Mucosa of descending colon (tissue), 3 donors: ENCODE measurements at places on chromosomes 12 and 14.
A peak's percentile ranks its signal among the peaks of the same experiment; 100 is the strongest.

DNA sequence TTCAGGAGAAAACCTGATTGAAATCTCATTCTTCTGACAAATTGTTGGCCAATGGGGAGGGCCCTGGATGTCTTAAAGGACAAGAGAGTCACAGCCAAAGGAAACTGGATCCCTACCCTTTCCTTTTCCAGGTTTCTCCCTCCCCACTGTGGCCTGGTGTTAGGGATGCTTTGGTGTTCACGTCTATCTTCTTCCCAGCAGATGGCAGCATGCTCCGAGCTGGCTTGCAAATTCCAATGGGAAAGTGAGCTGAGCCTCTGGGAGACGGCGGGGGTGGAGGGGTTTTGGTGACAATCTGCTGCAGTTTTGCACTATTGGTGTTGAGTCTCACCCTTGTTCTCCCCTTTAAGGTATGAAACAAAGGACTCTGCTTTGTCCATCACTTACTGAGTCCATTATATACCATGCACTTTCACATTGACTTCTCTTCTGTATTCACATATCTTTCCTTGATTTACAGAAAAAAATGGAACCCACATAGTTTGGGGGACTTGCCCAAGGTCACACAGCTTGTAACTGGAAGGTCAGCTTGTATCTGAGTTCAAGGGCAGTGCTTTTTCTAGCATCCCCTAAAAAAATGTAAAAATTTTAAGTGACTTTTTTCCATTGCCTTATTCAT is 39.3 kb downstream of the CCDC177 start:
- DNase-seq, result peak; percentile 51

DNA sequence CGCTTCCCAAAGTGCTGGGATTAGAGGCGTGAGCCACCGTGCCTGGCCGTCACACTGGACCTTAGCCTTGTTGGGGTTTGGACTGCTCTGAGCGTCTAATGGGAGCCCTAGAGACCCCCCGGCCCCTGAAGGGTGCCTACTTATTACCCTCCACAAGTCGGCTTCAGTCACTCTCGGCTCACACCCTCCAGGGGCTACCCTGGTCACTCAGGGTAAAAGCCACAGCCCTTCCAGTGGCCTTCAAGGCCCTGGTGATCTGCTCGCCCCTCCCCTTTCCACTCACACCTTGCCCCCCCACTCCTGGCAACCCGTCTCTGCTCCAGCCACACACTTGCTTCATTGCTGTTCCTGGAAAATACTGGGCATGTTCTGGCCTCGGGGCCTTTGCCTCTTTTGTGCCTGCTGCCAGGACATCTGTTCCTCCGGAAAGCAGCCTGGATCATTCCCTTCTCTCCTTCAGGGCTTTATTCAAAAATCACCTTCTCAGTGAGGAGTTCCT is 3.6 kb upstream of the MORN3 start:
- peak; percentile 66 for DNase-seq

DNA sequence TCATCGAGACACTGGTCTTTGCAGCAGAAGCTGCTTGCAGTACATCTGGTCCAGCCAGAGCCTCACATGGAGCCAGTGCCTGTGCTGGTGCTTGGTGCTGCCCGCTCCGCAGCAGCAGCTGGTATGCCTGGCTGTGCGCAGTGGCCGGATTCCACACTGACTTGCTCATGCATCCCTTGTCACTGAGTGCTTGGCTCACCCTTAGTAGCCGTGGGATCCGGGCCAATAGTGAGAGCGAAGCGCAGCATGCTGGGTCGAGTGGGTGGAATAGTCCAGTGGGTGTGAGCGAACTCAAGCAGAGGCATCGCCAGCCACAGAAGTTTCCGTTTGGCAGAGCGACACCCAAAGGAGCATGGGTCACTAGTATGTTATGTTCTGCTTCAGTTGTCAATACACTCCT is 10.1 kb upstream of the FBXO33 start:
- DNase-seq, result no peak

DNA sequence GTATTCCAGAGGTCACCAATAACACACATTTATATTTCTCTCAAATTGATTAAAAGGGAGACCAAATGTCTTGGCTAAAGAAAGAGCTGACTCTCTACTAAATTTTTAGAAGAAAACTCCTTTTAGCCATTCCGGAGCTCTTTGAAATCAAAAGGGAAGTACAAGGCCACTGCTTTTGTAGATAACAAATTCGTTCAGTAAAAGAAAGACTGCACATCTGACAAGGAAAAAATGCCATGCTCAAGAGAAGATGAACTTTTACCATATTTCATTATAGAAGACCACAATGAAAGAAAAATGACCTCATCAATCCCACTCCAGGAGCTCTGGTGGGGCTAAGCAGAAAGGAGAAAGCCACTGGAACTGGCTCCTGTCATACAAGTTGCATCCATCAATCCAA is 57.6 kb downstream of the SPTSSA start:
- no peak for DNase-seq

- no peak for DNase-seq
These were observed 92.8 kb upstream of the ETV6 start for GRCh38 chr12:11556682-11557081.

- no peak for DNase-seq
These were observed 28.6 kb downstream of the DDX51 start for GRCh38 chr12:132115500-132115899.

GRCh38 chr12:50297027-50297426 is 13.7 kb upstream of the LIMA1 start:
- no peak for DNase-seq

GRCh38 chr12:56768424-56768823 is 5.3 kb downstream of the HSD17B6 start:
- no peak for DNase-seq

DNA sequence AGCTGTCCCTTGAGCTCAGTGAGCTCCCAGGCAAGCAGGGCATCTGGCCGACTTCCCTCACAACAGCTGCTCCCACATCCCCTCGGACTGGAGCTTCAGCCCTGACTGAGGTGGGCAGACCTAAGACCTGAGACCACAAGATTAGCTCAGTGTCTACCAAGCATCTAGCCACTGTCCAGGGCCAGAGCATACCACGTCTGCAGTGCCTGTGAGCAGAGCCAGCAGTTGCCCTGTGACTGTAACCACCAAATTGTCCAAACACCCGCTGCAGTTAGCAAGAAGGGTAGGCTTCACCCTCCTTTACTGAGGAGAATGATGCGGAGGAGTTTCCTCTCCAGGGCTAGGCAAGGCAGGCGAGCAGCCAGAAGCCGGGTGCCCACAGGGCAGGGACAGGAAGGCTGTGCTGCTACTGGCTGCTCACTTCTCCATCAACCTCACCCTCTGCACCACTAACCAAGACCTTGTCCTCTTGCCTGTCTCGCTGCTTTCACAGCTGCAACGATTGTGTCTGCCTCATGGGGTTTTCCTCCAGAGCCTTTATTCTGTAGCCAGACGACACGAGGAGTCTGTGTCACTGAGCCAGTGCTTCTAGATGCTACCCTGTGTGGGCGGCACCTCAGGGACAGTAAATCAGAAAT is 53.9 kb downstream of the ANAPC7 start:
- DNase-seq, result no peak

GRCh38 chr14:71582705-71583104 is 349.5 kb upstream of the RGS6 start:
- no peak for DNase-seq

- no peak for DNase-seq
These were observed 754.1 kb downstream of the NOVA1 start for GRCh38 chr14:25843481-25844470.
